ENCODE measurements at places on chromosomes 13 and 19.

DNA sequence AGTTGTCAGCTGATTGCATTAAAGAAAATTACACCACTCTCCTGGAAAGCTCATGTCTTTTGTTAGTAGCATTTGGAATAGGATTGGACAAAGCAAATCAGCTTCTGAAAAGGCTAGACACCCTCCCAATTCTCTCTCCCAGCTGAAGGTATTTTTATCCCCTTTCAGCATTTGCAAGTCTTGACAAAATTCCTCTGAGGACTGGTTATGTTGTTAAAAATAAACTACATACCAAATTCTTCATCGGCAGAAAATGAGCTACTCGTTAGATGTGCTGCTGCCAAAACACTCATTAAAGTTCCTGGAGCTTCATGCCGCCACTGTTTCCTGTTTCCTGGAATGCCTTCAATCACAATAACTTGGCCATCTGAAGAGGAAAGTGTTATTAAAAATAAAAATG, 37.1 kb downstream of the UTP14C start:
- no peak for DNase-seq

GRCh38 chr19:14916848-14917247, 24.4 kb upstream of the OR7C2 start:
- no peak for DNase-seq

DNA sequence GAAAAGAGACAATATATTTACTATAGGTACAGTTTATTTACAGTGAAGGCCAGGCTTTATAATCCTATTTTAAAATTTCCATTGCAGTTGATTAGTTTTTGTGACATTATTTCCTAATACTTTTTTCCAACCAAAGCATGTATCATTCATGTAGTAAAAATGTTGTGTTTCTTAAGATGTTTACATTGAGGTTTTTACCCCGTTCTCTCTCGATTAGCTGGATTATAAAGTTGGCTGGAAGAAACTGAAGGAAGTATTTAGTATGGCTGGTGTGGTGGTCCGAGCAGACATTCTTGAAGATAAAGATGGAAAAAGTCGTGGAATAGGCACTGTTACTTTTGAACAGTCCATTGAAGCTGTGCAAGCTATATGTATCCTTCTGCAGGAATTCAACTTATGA, 21.2 kb downstream of the HNRNPM start:
- no peak for DNase-seq

GRCh38 chr13:38753878-38754277, 67.0 kb downstream of the FREM2 start:
- DNase-seq: no peak

GRCh38 chr19:1025960-1026782, at the start of gene CNN2:
Gene CNN2 (plus strand): TSS chr19:1026608. CDS start chr19:1026662, 54 bp downstream.
- peak; percentile 79 for DNase-seq

- no peak for DNase-seq
Measured at GRCh38 chr13:27853335-27853734, 61.1 kb downstream of the GSX1 start.

- no peak for DNase-seq
Measured at GRCh38 chr19:18989316-18989715, 44.0 kb downstream of the SUGP2 start.

GRCh38 chr19:29264897-29265296, 51.9 kb upstream of the UQCRFS1 start:
- DNase-seq: no peak

DNA sequence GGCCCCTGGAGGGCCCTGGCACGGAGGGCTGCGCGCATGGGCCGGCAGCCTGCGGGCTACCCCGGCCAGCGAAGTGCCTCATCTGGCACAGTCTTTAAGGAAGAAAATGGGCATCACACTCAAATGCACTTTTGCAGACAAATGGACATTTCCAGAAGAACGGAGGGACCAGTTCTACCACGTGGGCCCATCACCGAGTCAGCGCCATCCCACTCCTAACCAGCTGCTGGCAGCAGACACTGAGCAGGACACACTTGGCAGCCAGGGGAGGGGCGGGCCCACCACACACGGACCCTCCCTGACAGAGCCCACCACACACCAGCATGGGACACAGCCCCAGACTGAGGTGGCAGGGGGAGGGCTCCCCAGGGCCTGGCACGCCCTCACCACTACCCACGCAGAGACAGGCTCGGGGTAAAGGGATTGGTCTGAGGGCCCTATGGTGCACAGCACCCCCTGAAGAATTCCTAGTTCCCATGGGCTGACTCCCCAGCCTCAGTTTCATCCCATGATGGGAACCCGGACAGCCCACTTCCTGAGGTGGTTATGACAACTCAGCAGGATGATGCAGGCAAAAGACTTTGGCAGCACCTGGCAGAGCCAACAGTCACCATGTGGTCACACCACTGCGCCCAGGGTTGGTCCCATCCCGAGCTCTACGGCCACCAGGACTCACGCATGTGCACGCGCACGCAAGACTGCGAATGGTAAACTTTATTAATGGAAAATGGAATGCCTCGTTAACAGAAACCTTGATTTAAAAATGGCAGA, 18.7 kb upstream of the TINCR start:
- no peak for DNase-seq

- no peak for DNase-seq
Measured at GRCh38 chr13:66508153-66508909, 721.8 kb downstream of the PCDH9 start.

DNA sequence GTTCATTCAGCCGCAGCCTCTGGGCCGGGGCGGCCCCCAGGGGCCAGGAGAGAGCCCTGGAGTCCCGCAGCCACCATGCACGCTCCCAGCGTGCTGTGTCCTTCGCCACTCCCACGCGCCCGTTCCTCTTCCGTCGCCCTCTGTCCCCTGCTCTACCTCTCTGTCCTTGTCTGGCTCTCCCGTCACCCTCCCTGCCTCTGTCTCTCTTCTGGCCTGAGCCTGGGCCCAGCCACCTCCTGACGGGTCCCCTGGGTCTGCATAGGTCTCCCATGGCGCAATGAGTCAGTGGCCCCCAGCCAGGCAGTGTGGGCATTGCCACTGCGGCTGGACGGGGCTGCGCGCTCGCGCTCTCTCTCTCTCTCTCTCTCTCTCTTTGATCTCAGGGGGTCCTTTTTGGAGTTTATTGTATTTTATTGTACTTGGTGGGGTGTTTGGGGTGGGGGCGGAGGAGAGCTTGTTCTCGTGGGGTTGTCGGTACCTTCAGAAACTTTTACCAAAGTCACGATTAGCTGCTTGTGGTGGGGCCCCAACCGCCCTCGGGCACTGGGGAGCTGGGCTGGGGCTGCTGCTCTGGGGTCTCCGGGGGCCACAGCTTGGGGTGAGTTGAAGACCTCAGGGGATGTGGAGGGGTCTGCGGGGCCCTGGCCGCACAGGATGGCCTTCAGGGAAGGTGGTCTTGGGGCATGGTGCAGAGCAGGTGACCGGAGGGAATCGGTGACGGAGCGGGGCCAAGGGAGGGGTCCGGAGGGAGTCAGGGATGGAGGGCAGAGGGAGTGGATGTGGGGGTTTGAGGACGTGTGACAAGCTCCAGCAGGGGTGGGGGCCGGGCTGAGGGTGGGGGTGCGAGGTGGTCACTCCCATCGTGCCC, 1.7 kb upstream of the TGFBR3L start:
- DNase-seq: no peak

GRCh38 chr13:106986033-106986484, 418.1 kb upstream of the ARGLU1 start:
- DNase-seq: no peak

DNA sequence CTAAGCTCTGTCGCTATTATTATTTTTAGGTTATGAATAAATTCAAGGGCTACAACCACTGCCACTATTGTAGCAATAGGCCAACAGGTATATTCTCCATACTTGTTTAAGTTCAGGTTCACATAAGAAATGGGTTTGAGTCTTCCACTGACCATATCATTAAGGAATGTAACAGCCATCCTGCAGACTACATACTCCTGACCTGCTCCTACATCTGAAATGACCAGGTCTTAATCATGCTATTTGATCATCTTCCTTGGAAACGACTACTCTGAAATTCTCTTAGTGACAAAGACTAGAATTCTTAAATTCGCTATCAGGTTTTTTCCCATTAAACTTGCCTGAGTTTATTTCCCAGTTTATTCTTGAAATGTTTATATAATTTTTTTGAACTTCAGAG, 66.8 kb downstream of the IPO5 start:
- DNase-seq: no peak

DNA sequence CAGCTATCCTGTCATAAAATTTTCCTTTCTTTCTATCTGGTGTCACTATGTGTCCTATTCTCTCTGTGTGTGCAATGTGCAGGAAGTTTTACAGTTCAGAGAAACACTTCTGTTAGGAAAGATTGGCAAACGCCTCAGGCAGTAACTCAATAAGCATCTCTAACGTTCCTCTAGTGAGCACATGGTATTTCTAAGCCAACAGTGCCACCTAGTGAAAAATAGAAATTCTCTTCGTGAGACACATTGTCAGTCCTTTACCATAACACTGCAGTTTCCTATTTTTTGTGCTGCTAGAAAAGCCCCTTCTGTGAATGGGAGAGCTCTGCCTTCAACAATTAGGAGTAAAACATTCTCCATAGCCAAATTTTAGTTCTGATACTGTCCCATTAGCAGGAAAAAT, 50.7 kb downstream of the ZNF723 start:
- DNase-seq: no peak

- DNase-seq: no peak
Measured at GRCh38 chr19:36046443-36047050, 7.5 kb downstream of the THAP8 start.

GRCh38 chr13:78015782-78016181, 97.2 kb upstream of the EDNRB start:
- DNase-seq: no peak

GRCh38 chr19:7611541-7612279, 16.0 kb downstream of the CAMSAP3 start:
- no peak for DNase-seq

DNA sequence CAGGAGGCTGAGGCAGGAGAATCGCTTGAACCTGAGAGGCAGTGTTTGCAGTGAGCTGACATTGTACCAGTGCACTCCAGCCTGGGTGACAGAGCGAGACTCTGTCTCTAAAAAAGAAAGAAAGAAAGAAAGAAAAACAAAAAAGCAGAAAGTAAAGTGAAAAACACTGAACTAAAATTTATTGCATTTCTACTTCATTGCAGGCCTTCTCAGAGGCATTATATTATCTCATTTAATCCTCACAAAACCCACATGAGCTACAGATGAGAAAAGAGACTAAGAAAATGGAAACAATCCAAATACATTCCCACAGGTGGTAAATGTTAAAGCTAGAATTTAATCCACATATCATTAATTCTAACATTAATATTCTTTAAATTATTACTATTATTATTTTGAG, 147.2 kb upstream of the FREM2 start:
- no peak for DNase-seq

GRCh38 chr19:29530540-29531457, 5.0 kb downstream of the VSTM2B start:
- no peak for DNase-seq

- no peak for DNase-seq
Measured at GRCh38 chr13:100269837-100270236, 180.9 kb downstream of the PCCA start.

- peak; percentile 65 for DNase-seq
Measured at GRCh38 chr19:16266586-16266942, 58.1 kb upstream of the KLF2 start.

- no peak for DNase-seq
Measured at GRCh38 chr13:24167666-24168391, 7.3 kb downstream of the SPATA13 start.

DNA sequence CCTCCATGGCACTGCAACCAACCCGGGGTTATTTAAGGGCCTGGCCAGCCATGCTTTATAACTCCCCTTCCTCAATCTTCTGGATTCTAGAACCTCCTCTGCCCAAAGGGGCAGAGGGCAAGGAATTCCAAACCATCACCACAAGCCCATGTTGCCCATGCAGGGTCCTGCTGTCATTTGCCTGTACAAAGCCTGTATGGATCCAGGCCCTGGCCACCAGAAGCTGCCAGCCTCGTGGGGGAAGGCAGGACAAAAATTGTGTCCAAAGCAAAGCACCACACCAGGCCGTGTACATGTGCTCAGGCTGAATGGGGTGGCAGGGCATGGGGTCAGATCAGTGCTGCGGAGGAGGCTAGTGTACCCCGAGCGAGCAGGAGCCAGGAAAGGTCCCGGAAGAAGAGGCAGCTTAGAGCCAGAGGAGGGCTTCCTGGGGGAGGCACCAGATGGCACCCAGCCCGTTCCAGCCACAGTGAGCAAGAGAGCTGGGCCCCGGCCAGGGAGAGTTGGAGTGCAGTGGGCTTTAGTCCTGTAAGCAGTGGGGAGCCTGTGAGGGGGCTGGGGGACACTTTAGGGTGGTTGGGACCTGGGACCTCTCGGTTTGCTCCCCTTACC, 35.8 kb downstream of the CAPN12 start:
- no peak for DNase-seq
